ENCODE measurements at places on chromosomes 2 and 18. TPM values are rescaled to one million over a fixed set of nuclear protein-coding genes. Genes with fewer than 3 reads are reported as not detected.
A peak's percentile ranks its signal among the peaks of the same experiment; 100 is the strongest.

DNA sequence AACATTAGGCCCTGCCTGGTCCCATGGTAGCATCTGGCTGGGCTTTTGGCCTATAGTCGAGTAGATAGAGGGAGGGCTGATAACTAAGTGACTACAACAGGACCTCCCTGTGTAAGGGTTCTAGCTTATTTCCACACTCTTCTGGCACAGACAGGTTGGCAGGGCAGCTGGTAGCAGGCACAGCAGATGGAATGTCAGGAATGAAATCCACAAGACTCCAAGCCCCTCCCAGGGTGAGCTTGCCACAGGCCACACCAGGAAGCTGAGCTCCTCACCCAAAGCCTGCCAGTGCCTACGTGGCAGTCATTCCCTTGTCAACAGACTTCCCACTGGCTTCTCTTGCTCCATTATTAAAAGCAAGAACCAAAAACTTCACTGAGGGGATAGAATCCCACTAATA lies 20.7 kb upstream of the C1QL2 start:
- H3K36me3 ChIP-seq, result no peaks in the 10 kb centered on the region
- DNase-seq, result no peak
- no peaks in the 10 kb centered on the region for H3K27me3 ChIP-seq
- H3K27ac ChIP-seq, result no peak overlapping the region

Gene SIX3
- 5.2 TPM for total RNA-seq

GRCh38 chr2:104952976-104953375 lies 84.9 kb upstream of the MRPS9 start:
- H3K4me1 ChIP-seq, result no peaks in the 10 kb centered on the region
- no peak for DNase-seq
- no peaks in the 10 kb centered on the region for H3K36me3 ChIP-seq
- no peak overlapping the region for H3K27ac ChIP-seq
- no peak overlapping the region for H3K4me3 ChIP-seq

DNA sequence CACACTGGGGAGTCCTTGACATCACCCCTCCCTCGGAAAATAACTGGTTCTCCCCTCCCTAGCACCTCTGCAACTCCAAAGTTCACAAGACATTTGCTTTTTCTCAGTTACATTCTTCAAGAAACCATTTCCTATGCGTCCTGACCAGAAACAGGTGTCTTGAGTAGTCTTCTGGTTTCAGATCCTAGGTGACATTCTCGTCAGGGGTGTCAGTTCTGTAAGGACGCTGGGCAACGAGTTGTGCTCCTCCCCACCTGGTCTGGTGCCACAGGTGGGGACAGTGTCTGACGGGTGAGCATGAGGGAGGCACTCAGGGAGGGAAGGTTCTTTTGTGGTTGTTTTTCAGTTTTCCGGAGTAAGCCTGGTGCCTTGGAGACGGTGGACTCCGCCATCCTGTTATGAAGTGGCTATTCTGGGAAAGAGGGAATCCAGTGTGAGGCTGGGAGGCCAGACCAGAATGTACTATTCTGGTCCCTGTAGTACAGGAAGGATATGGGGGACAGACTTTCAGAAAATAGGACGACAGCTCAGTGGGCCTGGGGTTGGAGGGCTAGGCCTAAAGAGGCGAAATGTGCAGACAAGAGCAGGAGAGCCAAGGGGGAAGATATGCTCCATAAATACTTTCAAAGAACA lies 50.6 kb downstream of the EPAS1 start:
- H3K4me1 ChIP-seq, result no peaks in the 10 kb centered on the region
- no peak for DNase-seq
- no peaks in the 10 kb centered on the region for H3K36me3 ChIP-seq

GRCh38 chr2:237652181-237652580 lies 24.8 kb downstream of the LRRFIP1 start:
- H3K27me3 ChIP-seq, result no peaks in the 10 kb centered on the region
- peaks cover 78% of the 10 kb centered on the region for H3K36me3 ChIP-seq
- no peak overlapping the region for H3K27ac ChIP-seq
- H3K4me3 ChIP-seq, result no peak overlapping the region
- H3K4me1 ChIP-seq, result no peaks in the 10 kb centered on the region

Gene FAM228A
- total RNA-seq, result not detected

GRCh38 chr18:42706029-42706608 lies 409.4 kb downstream of the RIT2 start:
- no peak for DNase-seq
- no peaks in the 10 kb centered on the region for H3K36me3 ChIP-seq
- no peak overlapping the region for H3K4me3 ChIP-seq
- H3K4me1 ChIP-seq, result no peaks in the 10 kb centered on the region
- no peaks in the 10 kb centered on the region for H3K27me3 ChIP-seq
- H3K27ac ChIP-seq, result no peak overlapping the region

GRCh38 chr18:6521803-6522418 lies 107.2 kb upstream of the L3MBTL4 start:
- no peaks in the 10 kb centered on the region for H3K4me1 ChIP-seq
- no peaks in the 10 kb centered on the region for H3K36me3 ChIP-seq
- peak; percentile 90 for DNase-seq
- H3K27me3 ChIP-seq, result no peaks in the 10 kb centered on the region
- no peak overlapping the region for H3K4me3 ChIP-seq

GRCh38 chr18:32259553-32259952 lies 69.7 kb downstream of the MEP1B start:
- H3K4me1 ChIP-seq, result peaks cover 18% of the 10 kb centered on the region
- no peak overlapping the region for H3K4me3 ChIP-seq
- DNase-seq, result no peak
- H3K36me3 ChIP-seq, result no peaks in the 10 kb centered on the region
- H3K27ac ChIP-seq, result no peak overlapping the region

GRCh38 chr18:58768293-58768974 lies 96.2 kb upstream of the ZNF532 start:
- peak overlapping the region; percentile 30 for H3K27ac ChIP-seq
- H3K4me3 ChIP-seq, result no peak overlapping the region
- H3K36me3 ChIP-seq, result no peaks in the 10 kb centered on the region
- H3K27me3 ChIP-seq, result peaks cover 36% of the 10 kb centered on the region
- H3K4me1 ChIP-seq, result no peaks in the 10 kb centered on the region

Gene SAG
- not detected for total RNA-seq

GRCh38 chr2:109058191-109058632 lies 69.2 kb upstream of the EDAR start:
- H3K27me3 ChIP-seq, result peaks cover 4% of the 10 kb centered on the region
- peak overlapping the region; percentile 8 for H3K27ac ChIP-seq
- no peaks in the 10 kb centered on the region for H3K36me3 ChIP-seq
- DNase-seq, result no peak
- no peak overlapping the region for H3K4me3 ChIP-seq
- no peaks in the 10 kb centered on the region for H3K4me1 ChIP-seq

GRCh38 chr2:156333951-156334495 lies 1.5 kb upstream of the NR4A2 start:
- H3K27ac ChIP-seq, result no peak overlapping the region
- peak; percentile 90 for DNase-seq
- H3K36me3 ChIP-seq, result no peaks in the 10 kb centered on the region
- H3K27me3 ChIP-seq, result peaks cover 30% of the 10 kb centered on the region
- H3K4me3 ChIP-seq, result peak overlapping the region; percentile 91

Gene CTNNA2
- 7.7 TPM for total RNA-seq

- no peak overlapping the region for H3K4me3 ChIP-seq
- no peaks in the 10 kb centered on the region for H3K27me3 ChIP-seq
- DNase-seq, result no peak
- no peak overlapping the region for H3K27ac ChIP-seq
- no peaks in the 10 kb centered on the region for H3K4me1 ChIP-seq
- no peaks in the 10 kb centered on the region for H3K36me3 ChIP-seq
Observed at GRCh38 chr2:76930056-76930744, 592.0 kb downstream of the LRRTM4 start.

Gene ERFE
- total RNA-seq, result 0.50 TPM

Gene POTEJ
- not detected for total RNA-seq

Gene MYOM1
- total RNA-seq, result 0.27 TPM

Gene STON1
- 15.0 TPM for total RNA-seq

Gene VIL1
- 69.0 TPM for total RNA-seq

DNA sequence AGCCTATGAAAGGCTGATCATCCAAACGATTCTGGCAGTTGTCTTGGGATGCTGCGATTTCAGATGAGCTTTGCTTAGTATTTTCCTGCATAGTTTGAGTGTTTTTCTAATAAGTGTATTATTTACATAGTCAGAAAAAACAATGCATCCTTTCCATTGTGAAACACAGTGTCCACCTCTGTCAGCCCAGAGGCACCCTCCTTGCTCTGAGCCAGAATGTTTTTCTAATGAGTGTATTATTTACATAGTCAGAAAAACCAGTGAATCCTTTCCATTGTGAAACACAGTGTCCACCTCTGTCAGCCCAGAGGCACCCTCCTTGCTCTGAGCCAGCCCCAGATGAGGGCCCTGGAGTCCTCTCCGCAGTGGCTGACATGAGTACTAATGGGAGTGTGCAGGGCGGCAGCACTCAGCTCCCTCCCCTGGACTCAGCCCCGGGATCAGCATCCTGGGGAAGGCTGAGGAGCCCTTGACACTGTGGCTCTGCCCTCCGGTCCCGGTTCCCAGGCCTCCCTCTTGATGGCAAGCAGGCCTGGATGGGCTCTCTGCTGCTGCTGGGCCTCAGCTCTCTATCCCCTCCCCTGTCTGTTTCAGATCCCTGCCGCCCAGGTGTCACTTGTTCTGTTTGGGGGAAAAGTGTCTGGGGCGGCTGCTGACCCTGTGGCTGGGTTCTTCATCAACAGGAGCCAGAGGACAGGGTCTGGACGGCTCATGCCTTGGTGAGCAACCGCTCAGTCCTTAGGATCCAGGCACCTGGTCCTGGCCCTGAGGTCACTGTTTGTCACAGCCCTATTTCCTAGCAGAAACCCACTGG lies 5.9 kb downstream of the MFSD2B start:
- no peak overlapping the region for H3K4me3 ChIP-seq
- no peaks in the 10 kb centered on the region for H3K36me3 ChIP-seq
- H3K4me1 ChIP-seq, result no peaks in the 10 kb centered on the region
- H3K27ac ChIP-seq, result no peak overlapping the region

GRCh38 chr2:180385601-180386201 lies 378.6 kb upstream of the CWC22 start:
- H3K4me3 ChIP-seq, result no peak overlapping the region
- no peak for DNase-seq
- no peaks in the 10 kb centered on the region for H3K36me3 ChIP-seq
- no peaks in the 10 kb centered on the region for H3K4me1 ChIP-seq
- no peak overlapping the region for H3K27ac ChIP-seq

Gene PID1
- 0.40 TPM for total RNA-seq

DNA sequence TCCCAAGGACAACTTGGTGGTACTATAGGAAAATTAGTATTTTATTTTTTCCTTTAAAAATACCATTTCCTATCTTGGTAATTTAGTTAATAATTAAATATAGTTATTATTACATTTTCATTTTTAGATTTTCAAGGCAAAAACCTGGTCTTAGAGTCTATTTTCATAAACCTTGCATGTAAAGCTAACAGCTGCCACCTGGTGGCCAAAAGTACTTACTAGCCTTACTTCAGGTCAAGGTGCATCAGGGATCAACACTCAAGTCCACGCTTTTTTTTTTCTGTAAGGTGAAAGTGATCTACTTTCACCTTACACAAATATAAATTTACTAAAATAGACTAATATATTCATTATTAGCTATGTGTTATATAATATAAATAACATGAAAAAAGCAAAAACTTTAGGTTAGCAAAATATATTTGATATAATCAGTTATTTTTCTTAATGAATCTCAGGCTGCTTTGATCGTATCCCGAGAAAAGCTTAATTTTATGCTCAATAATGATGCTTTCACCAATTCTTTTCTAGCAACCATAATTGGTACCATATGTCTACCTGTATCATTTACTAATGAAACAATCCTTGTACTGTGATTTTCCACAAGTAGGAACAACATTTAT lies 62.5 kb downstream of the RELCH start:
- peaks cover 9% of the 10 kb centered on the region for H3K4me1 ChIP-seq
- H3K27ac ChIP-seq, result no peak overlapping the region
- DNase-seq, result peak; percentile 88
- H3K4me3 ChIP-seq, result no peak overlapping the region
- no peaks in the 10 kb centered on the region for H3K27me3 ChIP-seq

DNA sequence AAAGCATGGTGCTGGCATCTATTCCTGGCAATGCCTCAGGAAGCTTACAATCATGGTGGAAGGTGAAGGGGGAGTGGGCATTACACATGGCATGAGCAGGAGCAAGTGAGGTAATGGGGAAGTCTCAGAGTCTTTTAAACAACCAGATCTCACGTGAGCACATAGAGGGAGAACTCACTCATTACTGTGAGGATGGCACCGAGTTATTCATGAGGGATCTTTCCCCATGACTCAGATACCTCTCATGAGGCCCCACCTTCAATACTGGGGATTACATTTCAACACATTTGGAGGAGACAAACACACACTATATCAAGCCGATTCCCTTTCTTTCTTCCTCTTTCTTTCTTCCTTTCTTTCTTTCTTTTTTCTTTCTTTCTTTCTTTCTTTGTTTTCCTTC lies 47.9 kb upstream of the FANCL start:
- DNase-seq, result no peak
- H3K27ac ChIP-seq, result no peak overlapping the region
- H3K27me3 ChIP-seq, result no peaks in the 10 kb centered on the region
- H3K4me1 ChIP-seq, result peaks cover 11% of the 10 kb centered on the region
- H3K4me3 ChIP-seq, result no peak overlapping the region
- no peaks in the 10 kb centered on the region for H3K36me3 ChIP-seq

DNA sequence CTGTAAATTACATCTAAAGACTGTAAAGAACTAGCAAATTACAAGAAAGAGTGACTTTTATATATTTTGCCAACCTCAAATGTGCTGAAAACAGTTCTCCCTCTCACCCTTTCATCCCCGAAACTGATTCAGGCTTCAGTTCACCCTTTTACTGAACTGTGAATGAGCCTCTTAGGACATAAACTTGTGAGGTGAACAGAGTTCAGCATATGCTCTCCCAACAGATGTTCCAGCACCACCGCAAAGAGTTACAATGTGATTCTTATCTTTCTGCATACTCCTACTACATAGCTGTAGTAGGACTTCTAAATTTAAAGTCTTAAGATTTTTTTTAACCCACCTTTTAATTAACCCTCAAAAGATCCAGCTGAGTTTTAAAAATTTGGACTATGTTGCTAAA lies 1.2 kb upstream of the ZCCHC2 start:
- no peaks in the 10 kb centered on the region for H3K4me1 ChIP-seq
- H3K36me3 ChIP-seq, result no peaks in the 10 kb centered on the region
- no peak overlapping the region for H3K27ac ChIP-seq
- DNase-seq, result no peak

GRCh38 chr2:60525899-60526298 lies 27.6 kb downstream of the BCL11A start:
- H3K36me3 ChIP-seq, result no peaks in the 10 kb centered on the region
- H3K27ac ChIP-seq, result no peak overlapping the region
- no peak overlapping the region for H3K4me3 ChIP-seq

DNA sequence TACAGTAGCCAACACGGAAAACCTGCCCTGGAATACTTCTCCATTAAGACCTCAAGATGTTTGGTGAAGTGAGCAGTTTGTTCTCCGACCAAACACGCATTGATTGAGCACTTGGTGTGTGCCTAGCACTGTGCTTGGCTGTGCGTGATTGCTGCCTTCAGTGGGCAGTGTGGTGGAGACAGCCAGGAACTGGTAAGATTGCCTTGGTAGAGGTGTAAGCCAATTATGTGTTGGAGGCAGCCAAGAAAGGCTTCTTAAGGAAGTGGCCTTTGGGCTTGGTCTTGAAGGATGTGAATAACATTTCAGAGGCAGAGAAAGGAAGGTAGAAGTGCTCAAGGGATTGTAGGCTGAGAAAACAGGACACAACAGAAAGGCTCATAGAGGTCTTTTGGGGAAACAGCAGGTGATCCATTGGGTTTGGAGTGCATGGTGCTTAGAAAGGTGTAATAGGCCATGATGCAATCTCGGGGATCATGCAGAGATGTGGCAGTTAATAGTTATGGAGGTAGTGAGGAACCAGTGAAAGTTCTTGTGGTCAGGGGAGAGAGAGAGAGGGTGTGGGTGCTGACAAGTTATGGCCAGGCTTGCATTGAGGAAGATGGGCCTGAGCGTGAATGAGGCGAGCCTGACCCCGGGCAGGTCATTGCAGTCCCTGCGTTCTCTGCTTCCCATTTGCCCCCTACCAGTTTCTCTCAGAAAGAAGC lies 6.3 kb downstream of the B3GNT2 start:
- no peaks in the 10 kb centered on the region for H3K27me3 ChIP-seq
- DNase-seq, result peak; percentile 43
- H3K36me3 ChIP-seq, result peaks cover 44% of the 10 kb centered on the region
